ENCODE measurements at places on chromosomes 7 and 10. TPM values are rescaled to one million over a fixed set of nuclear protein-coding genes. Genes with fewer than 3 reads are reported as not detected.

LYZL1 gene
- not detected for total RNA-seq

TMEM26 gene
- total RNA-seq: 1.1 TPM

TRIM50 gene
- not detected for total RNA-seq

SLC39A12 gene
- total RNA-seq: not detected
